Sigmoid colon (tissue), 7 donors: ENCODE measurements at places on chromosomes 6 and 20. TPM values are rescaled to one million over a fixed set of nuclear protein-coding genes. Genes with fewer than 3 reads are reported as not detected.

DNA sequence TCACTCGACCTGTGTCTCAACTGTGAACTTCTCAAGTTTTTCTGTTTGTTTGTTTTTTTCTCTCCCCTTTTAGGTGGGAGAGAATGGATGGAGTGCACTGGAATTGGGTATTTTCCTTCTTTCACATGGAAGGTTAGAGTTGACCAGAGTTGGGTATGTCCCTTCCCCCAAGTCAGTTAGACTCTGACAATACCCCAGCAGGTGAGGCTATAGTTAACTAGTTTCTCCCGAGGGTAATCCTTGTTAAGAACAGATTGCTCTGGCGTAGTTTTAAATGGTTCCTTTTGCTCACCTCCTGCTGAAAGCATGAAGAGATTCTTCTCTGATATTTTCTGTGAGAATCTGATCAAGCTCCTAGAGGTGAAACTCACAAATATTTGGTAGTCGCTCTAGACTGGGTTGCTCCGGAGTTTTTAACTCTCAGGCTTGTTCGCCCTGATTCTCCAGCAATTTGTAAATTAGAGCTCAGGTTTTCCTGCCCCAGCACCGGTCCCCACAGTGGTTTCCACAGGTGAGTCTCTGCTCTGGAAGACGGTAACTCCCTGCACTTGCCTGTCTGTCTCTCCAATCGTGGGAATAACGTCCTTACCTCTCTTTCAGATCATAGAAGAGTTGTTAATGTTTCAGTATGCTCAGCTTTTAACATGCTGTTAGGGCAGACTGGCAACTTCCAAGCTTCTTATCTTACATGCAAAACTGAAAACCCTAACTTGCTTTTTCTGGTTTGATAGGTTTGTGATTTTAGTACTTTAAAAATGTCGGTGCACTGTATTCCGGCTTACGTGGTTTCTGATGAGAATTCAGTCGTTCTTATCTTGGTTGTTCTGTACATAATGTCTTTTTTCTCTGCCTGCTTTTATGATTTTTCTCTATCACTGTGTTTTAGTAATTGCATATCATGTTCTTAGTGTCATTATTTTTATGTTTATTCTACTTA is 111.2 kb upstream of the HIVEP1 start:
- no peak for DNase-seq

GRCh38 chr6:154847318-154847717 is 114.1 kb downstream of the SCAF8 start:
- no peak for DNase-seq

- DNase-seq: no peak
These were observed 65.9 kb downstream of the PPP1R14C start for GRCh38 chr6:150208611-150209352.

Gene HLA-DRA
- total RNA-seq: 101 TPM

- DNase-seq: no peak
These were observed 319.6 kb upstream of the POU3F2 start for GRCh38 chr6:98514796-98515195.

- peak; percentile 71 for DNase-seq
These were observed 5.6 kb downstream of the SRSF3 start for GRCh38 chr6:36599791-36600209.

GRCh38 chr20:9475456-9475855 is 38.9 kb upstream of the LAMP5 start:
- no peak for DNase-seq

DNA sequence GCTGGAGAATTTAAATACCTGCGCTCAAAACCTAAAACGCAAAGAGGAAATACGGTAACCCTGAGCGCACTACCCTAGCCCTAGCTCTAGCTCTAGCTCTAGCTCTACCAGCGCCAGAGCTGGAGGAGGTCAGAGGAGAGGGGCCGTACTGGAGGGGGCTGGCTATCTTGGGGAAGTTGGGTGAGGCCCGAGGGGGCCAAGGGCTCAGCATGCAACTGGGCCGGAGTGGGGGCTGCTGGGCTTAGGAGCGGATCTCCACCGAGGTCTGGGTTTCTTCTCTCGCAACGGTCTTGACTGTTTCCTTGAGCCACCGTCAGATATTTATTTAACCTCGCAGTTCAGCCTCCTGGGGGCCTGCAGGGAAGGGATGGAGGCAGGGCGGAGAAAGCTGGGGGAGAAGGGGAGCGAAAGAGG is 91.0 kb downstream of the NCR2 start:
- DNase-seq: no peak

DNA sequence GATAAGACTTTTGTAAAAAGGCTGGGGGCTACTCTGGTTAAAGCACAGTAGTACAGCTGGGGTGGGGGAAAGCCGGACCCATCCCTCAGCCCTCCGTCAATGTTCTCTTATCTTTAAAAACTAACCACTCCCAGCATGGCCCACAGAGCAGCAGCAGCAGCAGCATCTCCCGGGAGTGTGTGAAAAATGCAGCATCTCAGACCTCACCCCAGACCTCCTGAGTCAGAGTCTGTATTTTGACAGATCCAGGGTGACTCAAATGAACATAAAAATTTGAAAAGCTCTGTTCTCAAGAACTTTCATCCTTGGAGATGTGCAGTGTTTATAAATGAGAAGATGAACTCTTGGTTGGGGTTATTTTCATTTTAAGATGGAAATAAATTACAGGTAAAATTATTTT is 277.7 kb upstream of the ECI2 start:
- no peak for DNase-seq

- DNase-seq: no peak
These were observed 310.0 kb downstream of the ESR1 start for GRCh38 chr6:152117156-152118133.

DNA sequence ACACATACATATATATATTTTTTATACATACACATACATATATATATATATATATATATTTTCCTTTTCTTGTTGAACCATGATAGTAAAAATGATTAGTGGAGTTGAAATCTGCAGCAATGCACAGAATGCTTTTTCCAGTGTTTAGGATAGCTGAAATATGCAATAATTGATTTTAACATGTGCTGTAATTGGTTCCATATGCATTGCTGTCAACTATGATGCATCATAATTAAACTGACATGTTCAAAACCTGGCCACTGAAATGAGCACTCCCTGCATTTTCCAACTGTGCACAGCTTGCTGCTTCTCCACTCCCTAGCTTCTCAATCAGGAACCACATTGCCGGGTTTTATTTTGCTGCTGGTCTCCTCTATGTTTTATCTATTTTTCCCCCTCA is 358.3 kb downstream of the PAX1 start:
- DNase-seq: no peak

GRCh38 chr20:23362392-23363256 is 642 bp downstream of the GZF1 start:
- DNase-seq: peak; percentile 76

Gene SLC2A10
- 6.4 TPM for total RNA-seq

DNA sequence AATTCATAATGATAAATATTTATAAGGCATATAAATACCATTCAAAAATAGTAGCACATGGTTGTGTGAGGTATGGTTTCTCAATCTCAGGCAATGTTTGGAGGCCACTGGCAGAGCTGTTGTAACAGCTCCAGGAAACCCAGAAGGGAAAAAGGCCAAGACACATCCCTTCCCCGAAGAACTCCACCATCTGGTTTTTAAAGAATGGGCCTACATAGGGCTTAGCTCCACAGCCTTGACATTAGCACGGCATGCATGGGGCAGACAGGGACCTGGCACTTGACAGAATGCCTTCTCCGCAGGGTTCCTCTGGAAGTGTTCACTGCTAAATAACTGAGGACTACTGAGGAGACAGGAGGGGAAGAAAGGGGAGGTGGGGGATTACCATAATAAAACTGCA is 16.1 kb upstream of the FOXO3 start:
- no peak for DNase-seq

DNA sequence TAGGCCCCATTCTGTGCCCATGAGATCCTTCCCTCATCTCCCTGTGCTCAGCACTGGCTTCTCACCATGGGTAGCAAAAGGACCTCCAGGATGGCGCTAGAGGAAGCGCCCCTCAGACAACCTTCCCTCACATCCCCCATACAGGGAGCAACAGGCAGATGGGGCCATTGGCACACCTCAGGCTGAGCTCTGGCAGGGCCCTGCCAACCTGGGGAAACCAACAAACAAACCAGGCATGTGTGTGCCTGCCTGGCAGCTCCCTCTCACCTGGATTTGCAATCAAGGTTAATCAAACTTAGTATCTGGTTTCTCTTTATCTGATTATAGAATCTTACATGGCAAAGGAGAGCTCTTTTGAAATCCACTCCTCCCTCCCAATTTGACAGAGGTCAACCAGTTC is 134.9 kb downstream of the SLC23A2 start:
- no peak for DNase-seq

Gene TMEM200A
- total RNA-seq: 4.4 TPM

Gene PAX1
- total RNA-seq: not detected

DNA sequence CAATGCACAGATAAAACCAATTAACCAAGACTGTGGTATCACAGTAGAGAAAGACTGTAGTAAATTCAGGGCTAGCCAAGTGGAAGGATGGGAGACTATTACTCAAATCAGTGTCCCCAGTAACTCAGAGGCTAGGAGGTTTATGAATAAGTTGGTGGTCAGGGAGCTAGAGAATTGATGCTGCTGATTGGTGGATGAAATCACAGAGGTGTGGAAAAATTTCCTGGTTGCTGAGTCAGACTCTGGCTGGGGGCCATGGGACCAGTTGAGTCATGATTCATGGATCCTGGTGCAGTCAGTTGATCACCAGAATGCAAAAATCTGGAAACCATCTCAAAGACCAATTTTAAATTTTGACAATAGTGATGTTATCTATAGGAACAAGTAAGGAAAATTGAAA is 555.9 kb downstream of the C6orf118 start:
- no peak for DNase-seq

DNA sequence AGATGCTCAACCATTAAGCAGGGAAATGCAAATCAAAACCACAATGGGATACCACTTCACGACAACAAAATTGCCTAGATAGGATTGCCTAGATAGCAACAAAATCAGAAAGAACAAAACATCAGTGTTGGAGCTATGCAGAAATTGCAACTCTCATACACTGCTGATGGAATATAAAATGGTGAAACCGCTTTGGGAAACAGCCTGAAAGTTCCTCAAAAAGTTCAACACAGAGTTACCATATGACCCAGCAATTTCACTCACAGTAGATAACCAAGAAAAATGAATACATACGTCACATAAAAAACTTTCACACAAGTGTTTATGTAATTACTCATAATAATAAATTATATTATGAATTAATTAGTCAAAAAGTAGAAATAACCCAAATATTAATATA is 78.3 kb downstream of the MAFB start:
- DNase-seq: no peak

DNA sequence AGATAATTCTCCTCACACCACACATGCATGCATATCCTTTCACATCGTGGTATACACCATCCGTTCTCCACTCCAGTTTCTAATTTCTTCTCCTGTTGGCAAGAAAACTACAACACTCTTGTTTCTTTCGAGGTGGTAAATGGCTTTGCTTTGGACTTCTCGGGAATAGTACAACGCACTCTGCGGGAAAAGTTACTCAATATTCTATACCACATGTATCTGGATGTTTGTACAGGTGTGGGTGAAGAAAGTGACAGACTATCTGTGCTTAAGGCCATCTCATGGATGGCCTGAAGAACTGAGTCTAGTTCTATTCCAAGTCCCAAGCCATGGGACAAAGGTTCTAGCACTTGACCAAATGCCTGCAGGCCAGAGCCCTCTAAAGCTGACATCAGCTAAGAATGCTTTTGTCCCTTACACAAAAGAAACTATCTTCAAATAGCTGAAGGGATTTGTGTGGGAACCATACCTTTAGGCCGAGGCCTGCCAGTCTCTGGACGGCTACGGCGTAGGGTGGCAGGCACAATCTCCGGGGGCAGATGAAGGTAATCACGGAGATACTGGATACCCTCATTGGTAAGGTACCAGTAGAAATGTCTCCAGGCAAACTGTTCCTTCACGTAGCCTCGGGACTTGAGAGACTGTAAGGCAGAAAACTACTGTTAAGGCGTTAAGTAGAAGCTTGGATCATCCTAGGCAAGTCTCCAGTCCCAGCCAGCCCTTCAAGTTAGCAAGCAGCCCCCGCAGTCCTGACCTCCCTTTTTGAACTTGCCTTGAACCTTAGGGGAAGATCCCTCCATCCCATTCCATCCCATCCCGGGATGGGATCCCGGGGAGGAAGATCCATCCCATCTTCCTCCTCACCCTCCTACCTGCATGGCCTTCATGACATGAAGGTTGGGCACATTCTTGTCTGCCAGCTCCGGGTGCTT is 1.4 kb downstream of the RPS10 start:
- DNase-seq: no peak

DNA sequence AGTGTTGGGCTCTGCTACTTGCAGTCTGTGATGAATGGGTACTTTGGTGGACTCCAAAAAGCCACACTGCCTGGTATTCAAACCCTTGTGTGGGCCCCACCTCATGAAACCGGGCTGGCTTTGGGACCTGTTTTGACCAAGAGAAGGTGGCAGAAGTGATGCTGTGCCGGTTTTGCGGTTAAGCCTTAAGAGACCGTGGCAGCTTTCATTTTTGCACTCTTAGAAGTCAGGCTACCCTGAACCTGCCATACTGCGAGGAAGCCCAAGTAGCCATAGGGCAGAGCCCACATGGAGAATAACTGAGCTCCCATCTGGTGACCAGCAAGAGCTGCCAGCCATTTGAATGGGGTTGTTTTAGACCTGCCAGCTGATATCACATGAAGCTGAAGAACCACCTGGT is 10.2 kb downstream of the SULF2 start:
- DNase-seq: no peak

DNA sequence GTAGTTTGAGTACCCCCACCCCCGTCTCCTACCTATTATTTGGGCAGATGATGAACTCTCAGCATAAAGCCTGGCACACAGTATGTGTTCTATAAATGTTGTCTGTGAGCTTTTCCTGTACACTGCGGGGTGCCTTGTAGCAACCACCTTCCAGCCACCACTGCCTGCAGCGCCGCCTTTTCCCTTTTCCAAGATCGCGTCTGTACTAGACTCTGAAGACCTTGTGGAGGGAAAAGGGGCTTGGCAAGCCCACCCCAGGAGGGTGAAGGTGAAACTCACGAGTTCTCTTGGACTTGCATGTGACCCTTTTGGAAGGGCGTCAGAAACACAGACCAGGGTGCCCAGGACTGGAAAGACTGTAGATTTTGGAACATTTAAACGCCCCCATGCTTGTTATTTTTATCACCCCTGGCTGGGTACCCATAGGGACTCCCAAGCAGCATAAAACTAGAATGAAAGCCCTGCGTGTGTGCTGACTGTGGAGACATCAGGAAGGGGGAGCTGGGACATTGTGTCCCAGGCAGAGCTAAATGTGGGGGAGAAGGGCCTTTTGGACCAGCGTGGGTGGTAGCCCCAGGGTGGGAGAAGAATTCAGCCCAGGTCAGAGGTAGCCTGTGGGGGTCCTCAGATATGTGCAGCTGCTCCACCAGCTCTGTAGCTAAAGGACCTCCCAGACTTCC is 8.3 kb downstream of the BAK1 start:
- no peak for DNase-seq

DNA sequence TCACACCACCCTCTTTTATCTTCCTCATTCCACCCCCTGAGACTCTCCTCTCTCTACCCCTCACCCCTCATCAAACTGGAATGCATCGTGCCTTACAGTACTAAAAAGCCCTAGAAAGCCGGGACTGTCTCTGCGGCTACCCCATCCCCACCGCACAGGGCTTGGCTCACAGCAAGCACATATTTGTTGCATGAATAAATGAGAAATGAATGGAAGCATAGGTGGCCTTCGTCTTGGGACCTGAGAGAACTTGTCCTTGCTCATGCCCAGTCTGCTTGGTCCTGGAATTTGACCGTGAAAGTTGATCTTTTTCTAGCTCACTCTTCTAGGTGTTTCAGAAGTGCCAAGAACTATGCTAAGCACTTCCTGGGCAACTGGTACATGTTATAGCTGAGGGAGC is 53.3 kb downstream of the APCDD1L start:
- no peak for DNase-seq
